Neural progenitor cell (in vitro differentiated cells): ENCODE measurements at places on chromosomes 3 and 15.
A peak's percentile ranks its signal among the peaks of the same experiment; 100 is the strongest.

DNA sequence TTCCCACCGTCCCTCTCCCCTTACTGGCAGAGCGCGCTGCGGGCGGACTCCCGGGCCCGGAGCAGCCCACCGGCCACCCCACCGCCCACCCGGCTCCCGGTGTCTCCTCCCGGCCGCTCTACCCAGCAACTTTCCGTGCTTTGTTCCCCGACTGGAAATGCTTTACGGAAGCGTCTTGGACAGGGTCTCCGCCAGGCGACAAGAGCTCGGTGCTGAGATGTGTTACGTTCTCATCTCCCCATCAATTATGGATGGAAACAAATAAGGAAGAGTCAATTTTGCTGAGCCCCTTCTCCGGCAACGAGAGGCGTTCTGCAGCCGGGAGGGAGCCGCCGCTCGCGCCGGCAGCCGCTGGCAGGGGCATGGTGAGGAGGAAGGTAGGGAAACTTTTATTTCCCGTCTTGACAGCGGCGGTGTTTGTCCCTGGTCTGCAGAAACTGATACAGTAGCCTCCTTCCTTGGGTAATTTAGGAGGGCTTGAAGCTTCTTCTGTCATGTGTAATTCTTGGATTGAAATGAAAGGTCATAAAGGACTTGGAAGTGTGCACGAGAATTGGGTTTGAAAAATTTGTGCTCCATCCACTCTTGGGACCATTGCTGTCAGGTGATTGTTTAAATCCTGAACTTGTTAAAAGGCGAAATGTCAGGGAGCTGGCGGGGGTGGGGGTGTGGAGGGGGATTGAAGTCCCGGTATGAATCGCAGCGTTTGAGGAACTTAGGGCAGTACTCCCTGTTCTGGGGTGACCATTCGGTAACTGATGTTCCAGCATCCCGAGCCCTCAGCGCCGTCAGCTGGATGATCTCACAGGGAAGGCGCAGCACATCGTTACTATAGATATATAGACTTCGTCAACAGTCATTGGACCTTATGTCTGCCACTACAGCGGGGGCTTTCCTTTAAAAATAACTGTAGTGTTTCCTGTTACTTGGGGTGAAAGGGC, 1.5 kb downstream of the SEMA6D start:
- peaks cover 14% of the 10 kb centered on the region for H3K27me3 ChIP-seq
- DNase-seq: peak; percentile 59
- peaks cover 44% of the 10 kb centered on the region for H3K4me1 ChIP-seq

DNA sequence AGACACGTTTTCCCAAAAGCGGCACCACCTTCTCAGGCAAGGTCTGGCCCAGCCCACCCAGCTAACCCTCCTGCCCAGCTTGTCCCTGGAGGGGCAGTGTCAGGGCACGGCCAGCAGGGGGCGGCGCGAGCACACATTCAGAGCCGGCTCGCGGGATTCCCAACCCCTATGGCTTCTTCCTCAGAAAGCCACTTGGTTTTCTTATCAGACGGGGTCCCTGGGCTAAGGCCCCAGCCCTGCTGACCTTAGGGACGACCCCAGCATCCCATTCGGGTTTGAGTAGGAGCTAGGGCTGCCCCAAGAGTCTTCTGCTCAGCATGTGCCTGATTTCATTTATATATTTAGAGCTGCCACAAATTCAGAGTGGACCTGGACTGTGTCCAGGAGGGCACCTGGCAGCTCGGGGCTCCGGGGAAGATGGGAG, 14.5 kb downstream of the RLBP1 start:
- H3K27ac ChIP-seq: no peak overlapping the region
- no peak overlapping the region for H3K4me3 ChIP-seq
- H3K4me1 ChIP-seq: no peaks in the 10 kb centered on the region
- no peaks in the 10 kb centered on the region for H3K27me3 ChIP-seq
- no peaks in the 10 kb centered on the region for H3K36me3 ChIP-seq

DNA sequence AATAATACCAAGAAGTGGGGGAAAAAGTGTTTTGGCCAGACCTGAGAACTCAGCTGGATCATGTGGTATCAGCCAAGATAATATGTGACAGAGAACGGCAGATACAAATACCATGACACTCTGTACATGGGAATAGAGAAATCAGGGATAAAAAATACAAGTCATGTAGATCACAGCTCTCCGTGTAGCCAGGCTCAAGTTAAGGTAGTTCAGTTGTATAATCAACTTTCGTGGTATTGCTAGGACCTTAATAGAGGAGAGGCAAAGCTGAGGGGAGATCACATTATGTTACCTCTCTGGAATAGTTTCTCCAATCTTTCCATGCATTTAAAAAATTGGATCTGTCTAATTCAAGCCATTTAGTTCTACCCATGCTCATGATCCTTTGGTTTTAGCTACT, 179.8 kb downstream of the GHSR start:
- H3K4me1 ChIP-seq: no peaks in the 10 kb centered on the region
- no peaks in the 10 kb centered on the region for H3K27me3 ChIP-seq
- H3K36me3 ChIP-seq: no peaks in the 10 kb centered on the region
- H3K4me3 ChIP-seq: no peak overlapping the region
- DNase-seq: no peak
- H3K27ac ChIP-seq: no peak overlapping the region

DNA sequence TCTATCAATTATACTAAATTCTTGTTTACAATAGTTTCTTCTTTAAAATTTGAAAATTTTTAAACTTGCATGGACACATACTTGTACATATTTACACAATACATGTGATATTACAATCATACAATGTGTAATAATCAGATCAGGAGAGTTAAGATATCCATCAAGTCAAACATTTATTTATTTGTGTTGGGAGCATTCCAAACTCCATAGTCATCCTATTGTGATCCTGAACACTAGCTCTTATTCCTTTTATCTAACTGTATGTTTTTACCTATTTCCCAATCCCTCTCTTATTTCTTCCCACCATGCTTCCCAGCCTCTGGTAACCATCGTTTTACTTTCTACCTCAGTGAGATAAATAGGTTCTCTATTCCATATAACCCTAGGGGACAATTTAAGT, 1219.2 kb downstream of the ZPLD1 start:
- H3K36me3 ChIP-seq: no peaks in the 10 kb centered on the region
- no peak overlapping the region for H3K27ac ChIP-seq
- DNase-seq: no peak
- no peak overlapping the region for H3K4me3 ChIP-seq
- H3K27me3 ChIP-seq: no peaks in the 10 kb centered on the region
- H3K4me1 ChIP-seq: peaks cover 10% of the 10 kb centered on the region

- DNase-seq: no peak
- H3K27me3 ChIP-seq: no peaks in the 10 kb centered on the region
- H3K4me1 ChIP-seq: no peaks in the 10 kb centered on the region
- no peak overlapping the region for H3K4me3 ChIP-seq
Observed at GRCh38 chr3:9581742-9582141, 28.1 kb upstream of the LHFPL4 start.

DNA sequence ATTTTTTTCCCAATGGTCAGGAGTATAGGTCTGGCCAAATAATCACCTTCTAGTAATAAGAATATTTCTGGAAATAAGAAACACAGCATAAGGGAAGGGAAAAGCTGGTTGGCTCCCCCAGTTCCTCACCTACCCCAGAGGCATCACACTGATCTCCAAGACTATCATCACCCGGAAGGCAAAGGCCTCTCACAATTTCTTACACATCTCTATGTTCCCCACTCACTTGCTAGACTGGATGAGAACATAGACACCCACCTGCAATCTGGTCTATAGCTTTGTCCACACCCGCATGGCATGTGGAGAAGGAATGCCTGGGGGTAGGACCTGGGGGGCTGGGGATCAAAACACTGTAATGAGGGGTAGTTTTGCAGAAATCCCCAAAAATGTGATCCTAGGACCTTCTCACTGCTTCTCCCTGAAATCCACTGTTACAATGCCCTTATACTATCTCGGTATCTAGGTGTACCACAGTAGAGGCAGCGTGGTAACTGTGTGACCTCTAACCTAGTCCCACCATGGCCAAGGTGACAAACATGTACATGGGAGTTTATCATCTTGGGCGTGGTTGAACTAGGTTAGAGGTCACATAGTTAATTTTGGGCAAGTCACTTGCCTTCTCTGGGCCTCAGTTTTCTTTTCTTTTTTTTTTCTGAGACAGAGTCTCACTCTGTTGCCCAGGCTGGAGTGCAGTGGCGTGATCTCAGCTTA, 29.5 kb upstream of the NRROS start:
- no peaks in the 10 kb centered on the region for H3K36me3 ChIP-seq
- no peak for DNase-seq
- no peak overlapping the region for H3K27ac ChIP-seq
- H3K27me3 ChIP-seq: no peaks in the 10 kb centered on the region

DNA sequence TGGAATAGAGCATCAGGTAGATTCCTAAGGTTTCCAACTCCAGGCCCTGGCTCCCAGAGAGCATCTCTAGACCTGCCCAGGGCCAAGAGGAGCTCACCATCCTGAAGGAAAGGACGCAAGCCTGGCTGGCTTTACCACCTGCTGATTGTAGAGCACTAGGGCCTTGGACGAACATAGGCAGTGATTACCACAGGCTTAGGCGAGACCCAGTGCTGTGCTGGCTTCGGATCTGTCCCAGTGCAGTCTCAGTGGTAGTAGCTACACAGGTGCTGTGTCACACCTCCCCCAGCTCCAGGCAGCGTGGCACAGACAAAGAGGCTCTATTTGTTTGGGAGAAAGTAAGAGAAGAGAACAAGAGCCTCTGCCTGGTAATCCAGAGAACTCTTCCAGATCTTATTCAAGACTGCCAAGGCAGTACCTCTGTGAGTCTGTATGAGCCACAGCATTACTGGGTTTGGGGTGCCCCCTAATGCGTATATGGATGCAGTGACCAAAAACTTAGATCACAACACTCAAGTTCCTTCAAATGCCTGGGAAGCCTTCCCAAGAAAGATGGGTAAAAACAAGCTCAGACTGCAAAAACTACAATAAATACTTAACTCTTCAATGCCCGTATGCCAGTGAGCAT, 25.4 kb downstream of the ISG20 start:
- H3K27me3 ChIP-seq: no peaks in the 10 kb centered on the region
- H3K4me1 ChIP-seq: no peaks in the 10 kb centered on the region
- no peak for DNase-seq
- H3K27ac ChIP-seq: no peak overlapping the region
- no peaks in the 10 kb centered on the region for H3K36me3 ChIP-seq
- H3K4me3 ChIP-seq: no peak overlapping the region

DNA sequence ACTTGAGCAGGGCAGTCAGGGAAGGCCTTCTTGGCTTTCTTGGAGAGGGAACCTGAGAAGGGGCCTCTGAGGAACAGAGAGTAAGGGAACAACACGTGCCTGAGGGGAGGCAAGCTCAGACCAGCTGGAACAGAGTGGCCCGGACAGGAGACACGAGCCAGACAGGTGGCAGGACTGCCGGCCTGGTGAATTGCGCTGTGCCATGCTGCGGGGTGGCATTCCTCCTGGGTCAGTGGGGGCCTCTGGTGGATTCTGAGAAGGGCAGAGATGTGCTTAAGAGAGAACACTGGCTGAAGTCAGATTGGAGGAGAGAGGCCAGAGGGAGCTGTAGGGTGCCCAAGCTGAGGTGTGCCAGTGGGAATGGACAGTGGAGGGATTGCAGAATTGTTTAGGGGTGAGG, 4.9 kb downstream of the CHAC1 start:
- H3K27me3 ChIP-seq: peaks cover 8% of the 10 kb centered on the region
- no peak overlapping the region for H3K4me3 ChIP-seq
- no peak overlapping the region for H3K27ac ChIP-seq
- no peak for DNase-seq
- H3K36me3 ChIP-seq: no peaks in the 10 kb centered on the region

DNA sequence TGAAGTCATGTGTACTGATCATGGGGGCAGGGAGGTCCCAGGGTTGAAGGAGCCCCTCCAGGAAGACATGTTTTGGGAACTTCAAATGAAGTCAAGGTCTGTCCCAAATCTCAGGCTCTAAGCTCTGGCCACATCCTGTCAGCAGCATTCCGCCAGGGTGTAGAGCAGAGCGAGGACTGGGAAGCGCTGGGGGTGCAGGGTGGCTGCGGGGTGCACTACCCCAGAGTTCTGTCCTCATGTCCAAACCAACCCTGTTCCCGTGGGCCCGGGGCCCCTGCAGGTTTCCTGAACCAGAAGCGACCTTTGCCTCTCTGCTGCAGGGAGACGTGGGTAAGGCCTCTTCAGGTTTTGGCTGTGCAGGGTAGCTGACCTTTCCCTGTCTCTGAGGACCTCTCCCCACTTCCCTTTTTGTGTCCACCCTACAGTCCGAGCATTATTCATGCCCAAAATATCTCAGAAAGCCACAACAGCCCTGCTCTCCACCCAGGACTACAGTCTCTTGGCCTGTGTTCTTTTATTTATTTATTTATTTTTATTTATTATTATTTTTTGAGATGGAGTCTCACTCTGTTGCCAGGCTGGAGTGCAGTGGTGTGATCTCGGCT, 26.6 kb upstream of the FLNB start:
- no peak overlapping the region for H3K4me3 ChIP-seq
- no peak overlapping the region for H3K27ac ChIP-seq
- DNase-seq: no peak
- H3K4me1 ChIP-seq: peaks cover 8% of the 10 kb centered on the region
- H3K27me3 ChIP-seq: peaks cover 10% of the 10 kb centered on the region

DNA sequence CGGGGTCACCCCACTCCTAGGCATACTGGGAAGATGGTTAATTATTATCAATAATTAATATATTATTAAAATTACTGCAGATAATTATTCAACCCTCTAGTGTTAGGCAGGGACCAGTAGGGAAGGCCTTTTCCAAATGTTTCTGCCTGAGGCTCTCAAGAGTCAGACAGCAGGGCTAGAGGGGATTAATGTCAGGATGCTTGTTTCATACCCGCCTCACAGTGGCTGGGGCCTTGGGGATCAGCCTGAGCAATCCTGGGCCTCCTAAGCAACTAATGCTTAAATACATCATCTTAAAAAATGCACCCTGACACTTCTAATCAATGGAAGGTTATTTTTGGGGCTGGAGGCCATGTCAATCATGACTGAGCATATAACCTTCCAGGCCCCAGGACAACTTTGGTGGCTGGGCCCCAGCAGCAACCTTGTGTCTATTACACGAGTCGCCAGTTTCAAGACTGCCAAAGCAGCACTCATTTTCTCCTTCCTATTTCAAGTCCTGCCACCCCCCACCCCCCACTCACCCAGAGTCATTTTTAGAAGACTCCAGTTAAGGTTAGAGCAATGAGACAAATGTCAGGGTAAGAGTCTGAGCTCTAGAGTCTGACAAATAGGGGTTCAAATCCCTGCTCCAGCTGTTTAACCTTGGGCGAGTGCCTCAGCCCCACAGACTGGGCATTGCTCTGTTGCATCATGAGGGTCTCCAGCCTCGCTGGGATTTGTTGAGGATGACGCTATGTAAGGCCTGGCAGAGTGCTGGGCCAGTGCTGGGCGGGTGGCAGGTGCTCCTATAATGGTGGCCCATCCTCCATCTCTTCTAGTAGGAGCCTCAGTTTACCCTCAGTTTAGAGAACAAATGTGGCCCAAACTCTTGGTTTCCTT, 6.1 kb downstream of the AMOTL2 start:
- H3K36me3 ChIP-seq: peaks cover 23% of the 10 kb centered on the region
- no peak for DNase-seq
- H3K27ac ChIP-seq: no peak overlapping the region
- no peak overlapping the region for H3K4me3 ChIP-seq
- H3K4me1 ChIP-seq: peaks cover 64% of the 10 kb centered on the region
